ENCODE measurements at places on chromosomes 6 and 20. TPM values are rescaled to one million over a fixed set of nuclear protein-coding genes. Genes with fewer than 3 reads are reported as not detected.

E2F1 gene
- total RNA-seq = 17.0 TPM

VSX1 gene
- not detected for total RNA-seq

SRC gene
- total RNA-seq = 7.6 TPM

FABP7 gene
- not detected for total RNA-seq

CTCFL gene
- not detected for total RNA-seq

EYS gene
- total RNA-seq = 0.17 TPM

MCCD1 gene
- not detected for total RNA-seq

GRCh38 chr6:2478200-2478599 lies 232.8 kb upstream of the GMDS start:
- no peak for DNase-seq

DNA sequence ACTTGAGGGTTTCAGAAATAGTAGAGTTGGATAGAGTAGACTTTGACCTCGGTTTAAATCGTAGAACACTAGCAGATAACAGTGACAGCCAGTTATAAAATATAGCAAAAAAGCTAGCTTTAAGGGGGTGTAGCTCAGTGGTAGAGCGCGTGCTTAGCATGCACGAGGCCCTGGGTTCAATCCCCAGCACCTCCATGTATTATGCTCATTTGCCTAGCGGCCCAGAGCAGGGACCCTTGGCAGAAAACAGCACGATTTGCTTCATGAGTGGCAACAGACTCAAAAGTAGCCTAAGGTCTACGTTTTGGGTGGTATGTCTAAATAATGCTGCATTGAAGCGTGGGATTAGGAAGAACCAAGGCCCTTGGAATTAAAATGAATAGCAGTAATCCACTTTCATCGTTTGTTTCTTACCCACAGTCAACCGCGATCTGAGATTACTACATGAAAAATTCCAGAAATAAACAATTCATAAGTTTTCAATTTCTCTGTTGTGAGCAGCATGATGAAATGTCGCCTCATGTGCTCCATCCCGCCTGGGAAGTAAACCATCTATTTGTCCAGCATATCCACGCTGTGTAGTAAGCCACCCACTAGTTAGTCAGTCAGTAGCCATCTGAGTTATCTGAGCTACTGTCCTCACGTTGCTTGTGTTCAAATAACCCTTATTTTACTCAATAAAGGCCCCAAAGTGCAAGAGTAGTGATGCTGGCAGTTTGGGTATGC lies 184.9 kb downstream of the GPX5 start:
- peak; percentile 62 for DNase-seq

- DNase-seq = no peak
These were observed 43.1 kb downstream of the ANKEF1 start for GRCh38 chr20:10077886-10078285.

DNA sequence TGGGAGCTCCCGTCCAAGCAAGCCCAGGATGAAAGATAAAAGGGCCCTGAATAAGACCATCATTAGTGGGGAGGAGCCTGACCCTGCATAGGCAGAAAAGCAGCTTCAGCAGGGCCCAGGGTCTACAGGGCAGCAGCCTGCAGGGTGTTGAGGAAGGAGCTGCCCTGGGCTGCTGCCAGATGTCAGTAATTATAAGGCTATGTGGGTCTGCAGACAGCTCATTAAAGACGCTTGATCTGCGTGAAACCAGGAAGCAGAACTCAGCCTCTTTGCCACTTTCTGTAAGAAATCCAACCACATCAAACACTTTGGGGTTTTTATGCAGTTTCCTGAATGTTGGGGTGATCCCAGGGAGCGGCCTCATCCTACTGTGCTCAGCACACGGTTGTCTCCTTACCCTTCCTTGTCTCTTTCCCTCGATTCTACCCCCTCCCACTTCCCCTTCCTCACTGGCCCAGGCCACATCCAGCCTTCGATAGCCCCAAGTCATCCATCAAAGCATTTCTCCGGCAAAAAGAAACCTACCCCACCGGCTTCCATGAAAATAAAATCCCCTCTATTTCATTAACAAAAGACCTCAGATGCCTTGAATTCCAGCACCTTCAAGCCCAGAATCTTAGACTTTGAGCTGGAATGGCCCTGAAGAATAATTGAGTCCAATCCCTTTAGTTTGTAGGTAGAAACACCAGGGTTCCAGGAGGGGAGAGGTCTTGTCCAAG lies 1.0 kb upstream of the TGM6 start:
- no peak for DNase-seq

- no peak for DNase-seq
These were observed 23.5 kb downstream of the DNAAF9 start for GRCh38 chr20:3383878-3384495.

DNA sequence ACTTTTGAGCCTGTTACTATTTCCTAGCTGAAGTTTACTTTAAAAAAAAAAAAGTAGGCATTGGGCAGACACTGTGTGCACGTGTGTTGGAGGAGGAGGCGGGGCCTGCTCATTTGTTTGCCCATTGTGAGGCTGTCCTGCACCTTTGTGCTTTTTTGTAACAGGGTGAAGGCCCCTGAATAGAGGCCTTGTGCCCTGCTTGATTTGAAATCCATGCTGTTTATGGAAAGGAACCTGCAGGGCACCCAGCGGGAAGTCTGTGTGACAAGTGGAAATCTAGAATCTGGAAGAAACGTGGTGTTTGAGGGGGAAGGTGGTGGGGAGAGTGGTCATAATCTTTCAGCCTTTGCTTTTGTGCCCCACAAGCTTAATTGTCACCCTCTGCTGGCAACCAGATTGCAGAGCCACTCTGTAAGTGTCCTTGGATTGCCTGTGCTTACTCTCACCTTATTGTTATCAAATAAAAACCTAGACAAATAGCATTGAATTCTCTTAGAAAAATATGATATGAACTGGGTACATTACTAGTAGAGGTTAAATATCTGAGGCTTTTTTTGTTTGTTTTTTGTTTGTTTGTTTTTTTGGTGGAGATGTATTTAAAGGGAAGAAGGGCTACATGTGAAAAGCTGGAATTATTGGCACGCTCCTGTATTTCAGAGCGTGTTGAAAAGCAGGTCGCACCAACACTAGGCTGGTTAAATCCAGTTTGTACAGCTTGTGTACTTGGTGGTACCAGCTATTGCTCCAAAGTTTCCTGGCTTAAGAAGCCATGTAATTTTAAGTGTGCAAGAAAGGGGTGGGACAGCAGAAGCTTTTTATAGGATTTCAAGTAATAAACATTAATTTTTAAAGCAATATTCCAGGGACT lies 156.3 kb downstream of the ARID1B start:
- DNase-seq = no peak

DNA sequence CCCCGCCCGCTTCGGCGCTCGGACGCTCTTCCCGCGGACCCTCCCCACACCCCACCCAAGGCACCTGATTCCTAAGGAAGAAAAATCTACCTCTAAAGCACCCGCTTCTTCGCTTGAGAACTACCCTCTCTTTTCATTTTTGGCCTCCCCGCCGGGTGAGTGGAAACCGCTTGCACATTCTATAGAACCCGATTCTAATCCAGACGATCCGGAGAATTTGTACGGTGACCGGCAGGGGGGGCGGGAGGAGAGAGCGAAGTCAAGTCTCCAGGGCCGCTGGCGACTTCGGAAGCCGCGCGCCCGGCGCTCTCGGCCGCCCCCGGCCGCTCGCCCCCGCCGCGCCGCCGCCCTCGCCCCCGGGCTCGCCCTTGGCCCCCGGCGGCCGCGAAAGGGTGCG lies at the start of gene RBM24:
Gene RBM24 (plus strand): TSS at position 262 of the 397 bp plus-strand sequence. CDS start 221 bp downstream, outside the sequence.
- DNase-seq = peak; percentile 39

DNA sequence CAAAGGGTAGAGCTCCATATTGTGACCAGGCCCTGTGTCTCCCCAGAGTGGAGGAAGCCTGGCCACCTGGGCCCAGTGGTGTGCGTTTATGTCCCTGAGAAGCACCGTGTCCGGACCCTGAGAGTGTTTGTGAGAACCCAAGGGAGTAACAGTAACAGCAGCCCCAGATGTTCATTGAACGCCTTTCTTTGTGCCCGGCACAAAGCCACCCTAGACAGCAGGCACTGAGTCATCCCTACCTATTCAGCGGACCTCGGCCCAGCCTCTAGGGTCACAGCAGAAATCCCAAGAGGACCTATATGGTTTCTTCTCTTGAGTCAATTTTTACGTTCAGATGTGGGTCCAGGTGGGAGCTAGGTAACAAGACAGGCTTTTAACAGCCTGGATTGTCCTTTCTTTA lies 24.5 kb downstream of the BCAS4 start:
- no peak for DNase-seq

DNA sequence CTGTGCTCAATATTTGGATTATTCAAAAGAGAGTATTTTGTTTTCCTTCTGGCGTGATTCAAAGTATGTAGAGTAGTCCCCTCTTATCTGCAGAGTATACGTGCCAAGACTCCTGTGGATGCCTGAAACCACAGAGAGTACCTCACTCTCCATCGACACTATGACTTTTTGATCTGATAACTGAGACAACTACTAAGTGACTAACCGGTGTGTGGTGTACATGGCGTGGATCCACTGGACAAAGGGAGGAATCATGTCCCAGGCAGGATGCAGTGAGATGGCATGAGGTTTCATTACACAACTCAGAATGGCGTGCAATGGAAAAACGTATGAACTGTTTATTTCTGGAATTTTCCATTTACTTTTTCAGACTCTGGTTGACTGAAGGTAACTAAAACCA lies 112.2 kb upstream of the PDE7B start:
- DNase-seq = peak; percentile 69

GRCh38 chr6:151036869-151037680 lies 171.6 kb downstream of the MTHFD1L start:
- no peak for DNase-seq

GRCh38 chr20:20744170-20744725 lies 31.8 kb upstream of the RALGAPA2 start:
- no peak for DNase-seq

GRCh38 chr6:71124340-71124739 lies 164.3 kb upstream of the OGFRL1 start:
- no peak for DNase-seq

GRCh38 chr20:33434434-33434833 lies 9.1 kb downstream of the SNTA1 start:
- no peak for DNase-seq

GRCh38 chr6:33694401-33694931 lies 17.0 kb downstream of the UQCC2 start:
- peak; percentile 60 for DNase-seq

- no peak for DNase-seq
These were observed 215.7 kb upstream of the CST7 start for GRCh38 chr20:24733416-24733815.

- no peak for DNase-seq
These were observed 90.2 kb upstream of the TOX2 start for GRCh38 chr20:43824309-43825050.

- DNase-seq = no peak
These were observed 233.1 kb upstream of the ZNF217 start for GRCh38 chr20:53826597-53827291.
